NCI-H1694 treated with DMSO at 0.1 percent for 48 hours (cell line): ENCODE measurements at places on chromosomes 7 and 10.

GRCh38 chr10:130727766-130728490, 583.6 kb downstream of the TCERG1L start:
- no peak for DNase-seq

- DNase-seq = no peak
Observed at GRCh38 chr10:117549100-117549585, 6.6 kb downstream of the EMX2 start.

DNA sequence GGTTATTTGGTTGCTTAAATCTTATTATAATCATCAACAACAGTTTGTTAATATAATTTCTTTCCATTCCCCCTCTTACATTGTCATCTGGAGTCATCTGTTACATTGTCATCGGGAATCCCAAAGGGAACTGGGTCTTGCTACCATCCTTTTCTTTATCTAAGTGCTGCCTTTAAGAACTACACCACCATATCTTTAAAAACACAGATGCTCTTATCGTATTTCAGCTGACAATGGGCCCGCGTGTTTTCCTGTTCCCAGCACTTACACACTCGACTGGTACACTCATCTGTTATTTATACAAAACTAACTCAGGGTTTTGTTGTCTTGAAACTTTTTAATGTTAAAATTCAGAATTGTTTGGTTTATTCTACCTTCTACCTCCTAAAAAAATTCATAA, 256.2 kb upstream of the MGMT start:
- no peak for DNase-seq

DNA sequence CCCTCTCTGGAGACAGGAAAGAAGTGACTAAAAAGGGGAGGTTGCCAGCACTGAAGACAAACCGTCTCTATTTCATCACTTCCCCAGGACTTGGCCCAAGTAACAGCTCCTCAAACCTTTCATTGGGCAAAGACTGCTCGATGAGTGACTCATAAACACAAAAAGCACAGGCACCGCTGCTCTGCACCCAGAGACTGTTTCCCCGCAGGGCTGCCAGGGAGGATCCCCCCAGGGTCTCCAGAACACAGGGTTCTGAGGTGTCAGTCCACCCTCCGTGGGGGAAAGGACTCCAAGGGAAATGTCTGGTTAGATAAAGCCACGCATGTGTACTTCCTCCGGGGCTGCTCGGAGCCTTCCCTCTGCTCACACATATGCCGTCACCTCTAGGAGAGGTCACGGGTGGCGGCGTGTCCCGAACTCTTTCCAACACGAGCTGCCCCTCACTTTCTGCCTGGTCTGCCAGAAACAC, 59.9 kb downstream of the INSIG1 start:
- no peak for DNase-seq
